AG08395 (cell line): ENCODE measurements at places on chromosomes 1 and 21.

DNA sequence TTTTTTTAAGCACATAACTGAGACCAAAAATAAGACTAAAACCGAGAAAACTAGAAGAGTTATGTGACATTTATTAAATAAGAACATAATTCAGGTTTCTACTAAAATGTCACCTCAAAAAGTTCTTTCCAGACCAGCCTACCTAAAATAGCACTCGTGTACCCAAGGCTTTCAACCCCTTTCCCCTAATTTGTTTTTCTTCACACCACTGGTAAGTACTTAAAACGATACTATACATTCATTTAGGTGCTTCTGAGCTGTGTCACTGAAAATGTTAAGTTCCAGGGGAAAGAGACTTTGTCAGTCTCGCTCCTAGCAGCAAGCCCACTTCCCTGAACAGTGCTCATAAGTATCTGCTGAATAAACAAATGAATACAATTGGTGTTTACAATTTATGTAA, 6.8 kb downstream of the RRAGC start:
- no peak for DNase-seq

DNA sequence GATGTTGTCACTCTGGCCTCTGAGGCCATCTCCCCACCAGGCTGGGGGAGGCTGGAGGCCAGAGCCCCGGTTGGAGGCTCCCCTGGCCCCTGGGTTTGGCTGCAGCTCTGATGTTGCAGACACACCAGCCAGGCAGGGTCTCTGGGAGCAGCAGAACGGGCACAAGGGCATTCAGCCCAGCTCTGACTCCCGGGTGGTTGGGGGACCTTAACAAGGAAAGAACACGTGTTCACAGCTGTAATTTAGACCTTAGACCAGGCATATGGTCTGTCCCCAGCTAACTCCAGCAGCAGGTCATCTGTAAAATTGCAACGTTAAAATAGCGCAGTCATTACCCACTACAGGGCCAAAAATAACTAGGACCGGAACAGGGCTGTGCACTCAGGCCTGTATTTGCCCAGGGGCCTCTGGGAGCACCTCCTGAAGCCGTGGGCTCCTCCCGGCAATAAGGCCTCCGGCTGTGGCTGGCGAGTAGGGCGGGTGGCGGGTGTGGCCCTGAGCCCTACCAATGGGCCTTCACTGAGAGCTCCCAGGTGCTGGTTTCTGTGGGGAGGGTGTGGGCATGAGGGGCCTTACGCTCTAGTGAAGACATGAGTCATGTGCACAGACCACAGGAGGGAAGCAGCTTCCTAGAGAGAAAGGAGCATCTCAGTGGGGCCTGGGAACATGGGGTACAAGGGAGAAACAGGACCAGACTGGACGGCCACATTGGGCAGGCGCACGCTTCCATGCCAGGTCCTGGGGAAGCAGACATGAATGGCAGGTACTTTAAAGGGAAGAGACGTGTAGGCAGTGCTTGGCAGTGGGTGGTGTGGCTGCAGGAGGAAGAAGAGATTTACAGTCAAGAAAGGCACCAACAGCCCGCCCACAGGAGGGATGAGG, 6.1 kb downstream of the LDLRAP1 start:
- no peak for DNase-seq

DNA sequence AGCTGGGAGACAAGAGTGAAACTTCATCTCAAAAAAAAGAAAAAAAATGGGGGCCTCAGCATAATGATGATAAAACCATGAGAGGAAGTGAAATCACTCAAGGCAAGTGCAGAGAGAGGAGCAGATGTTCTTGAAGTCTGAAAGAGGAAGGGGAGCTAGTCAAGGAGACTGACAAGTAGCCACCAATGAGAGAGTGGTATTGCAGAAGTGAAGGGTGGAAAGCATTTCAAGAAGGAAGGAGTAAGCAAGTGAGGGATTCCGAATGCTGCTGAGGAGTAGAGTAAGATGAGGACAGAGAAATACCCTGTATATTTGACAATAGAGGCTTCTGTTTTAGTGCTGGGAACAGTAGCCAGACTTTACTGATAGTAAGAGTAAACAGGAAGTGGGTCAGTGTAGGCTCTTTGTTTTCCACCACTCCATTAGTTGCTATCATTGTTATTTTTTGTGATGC, 2.9 kb downstream of the TATDN3 start:
- no peak for DNase-seq

DNA sequence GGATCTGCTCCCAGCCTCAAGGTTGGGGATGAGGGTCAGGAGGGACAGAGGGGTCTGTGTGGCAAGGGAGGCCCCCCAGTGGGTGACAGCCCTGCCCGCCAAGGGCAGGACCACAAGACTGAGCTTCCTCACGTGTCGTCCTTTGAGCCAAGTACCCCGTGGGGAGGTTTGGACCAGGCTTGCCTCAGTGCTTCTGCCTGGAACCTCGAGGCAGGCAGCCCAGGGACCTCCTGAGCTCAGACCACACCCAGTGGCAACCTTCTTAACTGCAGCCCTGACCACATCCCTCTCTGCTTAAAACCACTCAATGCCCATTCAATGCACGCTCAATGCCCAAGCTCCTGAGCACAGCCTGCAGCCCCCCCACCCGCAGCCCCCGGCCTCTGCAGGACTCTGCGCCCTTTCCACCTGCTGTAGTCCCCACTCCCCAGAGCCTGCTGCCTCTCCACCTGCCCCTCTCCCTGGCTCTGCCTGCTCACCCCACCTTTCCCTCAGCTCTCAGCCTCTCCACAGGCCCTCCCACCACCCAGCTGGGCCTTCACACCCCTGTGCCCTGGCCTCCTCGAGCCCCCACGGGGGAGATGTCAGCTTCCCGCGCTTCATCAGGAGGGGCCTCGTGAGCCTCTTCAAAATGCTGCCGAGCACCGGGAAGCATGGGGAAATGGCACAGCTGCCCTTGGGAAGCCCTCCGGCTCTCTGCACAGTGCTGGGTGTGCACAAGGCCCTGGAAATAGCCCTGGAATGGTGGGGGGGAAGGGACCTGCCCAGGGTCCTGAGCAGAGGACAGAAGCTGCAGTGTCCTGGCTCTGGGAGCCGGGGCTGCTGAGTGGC, 129.3 kb upstream of the VAMP3 start:
- DNase-seq = no peak

GRCh38 chr1:230299191-230300006, 126.7 kb downstream of the PGBD5 start:
- DNase-seq = no peak

DNA sequence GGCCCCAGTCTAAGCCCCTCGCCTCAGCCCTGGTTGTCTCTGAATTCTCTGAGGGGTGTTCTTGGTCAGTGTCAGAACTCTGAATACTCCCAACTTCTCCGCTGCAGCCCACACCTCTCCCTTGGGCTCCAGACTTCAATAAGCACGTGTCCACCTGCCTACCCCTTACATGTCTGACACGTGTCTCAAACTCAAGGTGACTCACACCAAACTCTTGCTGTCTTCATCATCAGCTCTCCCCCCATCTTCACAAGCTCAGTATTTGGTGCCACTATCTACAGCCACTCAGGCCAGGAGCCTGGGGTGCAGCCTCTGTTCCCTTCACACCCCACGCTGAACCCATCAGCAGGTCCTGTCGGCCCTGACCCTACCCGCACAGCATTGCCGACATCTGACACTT, 18.8 kb upstream of the UBXN10 start:
- no peak for DNase-seq

- DNase-seq = no peak
Observed at GRCh38 chr21:32521736-32522355, 63.5 kb downstream of the TCP10L start.

DNA sequence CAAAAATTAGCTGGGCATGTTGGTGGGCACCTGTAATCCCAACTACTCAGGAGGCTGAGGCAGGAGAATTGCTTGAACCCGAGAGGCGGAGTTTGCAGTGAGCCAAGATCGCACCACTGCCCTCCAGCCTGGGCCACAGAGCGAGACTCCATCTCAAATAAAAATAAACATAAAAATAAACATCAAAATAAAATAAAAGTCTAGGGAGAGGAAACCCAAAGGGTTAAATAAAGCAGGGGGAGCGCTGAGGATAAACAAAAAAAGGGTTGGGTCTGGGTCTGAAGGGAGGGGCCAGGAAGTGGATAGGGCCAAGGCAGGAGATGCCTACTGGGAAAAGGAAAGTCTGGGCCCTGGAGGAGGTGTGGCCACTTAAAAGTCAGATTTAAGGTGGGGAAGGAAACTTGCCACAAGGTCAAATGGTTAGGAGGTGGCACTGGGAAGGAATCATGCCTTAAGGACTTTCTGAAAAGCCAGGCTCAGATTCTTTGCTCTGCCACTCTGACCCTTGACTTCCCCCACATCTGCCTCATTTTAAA, 150.0 kb downstream of the ADSS2 start:
- no peak for DNase-seq

DNA sequence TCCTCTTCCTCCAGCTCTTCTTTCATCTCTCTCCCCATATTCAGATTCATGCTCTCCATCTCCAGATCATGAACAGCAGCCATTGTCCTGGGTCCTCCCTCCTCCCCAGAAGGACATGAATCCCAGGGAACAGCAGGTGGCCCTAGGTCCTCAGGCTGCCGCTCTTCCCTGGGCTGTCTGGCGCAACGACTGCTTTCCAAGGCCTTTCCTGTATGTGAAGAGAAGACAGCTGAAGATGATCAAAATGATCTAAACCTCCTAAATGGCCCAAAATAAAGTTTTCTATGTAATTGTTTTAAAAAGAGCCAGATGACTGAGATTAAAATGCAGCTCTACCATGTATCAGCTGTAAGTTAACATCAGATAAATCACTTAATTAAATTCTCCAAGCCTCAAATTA, 22.5 kb downstream of the RHBDL2 start:
- DNase-seq = peak; percentile 19

GRCh38 chr1:17591814-17592430, 52.4 kb downstream of the ARHGEF10L start:
- DNase-seq = no peak

DNA sequence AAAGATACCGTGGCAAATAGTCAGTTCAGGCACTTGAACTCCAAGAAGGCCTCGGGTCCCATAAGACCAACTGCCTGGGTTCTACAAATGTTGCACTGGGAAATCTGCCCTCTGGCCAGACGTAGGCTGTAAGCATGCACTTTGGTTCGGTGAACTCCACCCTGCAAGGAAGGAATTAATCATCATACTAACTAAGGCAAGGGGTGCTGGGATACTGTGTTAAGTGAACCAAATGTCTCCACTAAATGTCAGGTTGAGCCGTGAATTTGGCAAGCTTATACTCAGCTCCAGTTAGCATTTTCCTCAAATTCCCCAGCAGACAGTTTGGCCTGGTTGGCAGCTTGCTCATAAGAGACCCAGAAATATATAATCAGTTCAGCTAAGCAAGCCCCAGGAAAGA, 385.9 kb downstream of the GPATCH2 start:
- DNase-seq = no peak

- no peak for DNase-seq
Observed at GRCh38 chr1:188669728-188670382, 1807.8 kb downstream of the BRINP3 start.

- no peak for DNase-seq
Observed at GRCh38 chr1:161351482-161351881, 16.2 kb downstream of the CFAP126 start.

DNA sequence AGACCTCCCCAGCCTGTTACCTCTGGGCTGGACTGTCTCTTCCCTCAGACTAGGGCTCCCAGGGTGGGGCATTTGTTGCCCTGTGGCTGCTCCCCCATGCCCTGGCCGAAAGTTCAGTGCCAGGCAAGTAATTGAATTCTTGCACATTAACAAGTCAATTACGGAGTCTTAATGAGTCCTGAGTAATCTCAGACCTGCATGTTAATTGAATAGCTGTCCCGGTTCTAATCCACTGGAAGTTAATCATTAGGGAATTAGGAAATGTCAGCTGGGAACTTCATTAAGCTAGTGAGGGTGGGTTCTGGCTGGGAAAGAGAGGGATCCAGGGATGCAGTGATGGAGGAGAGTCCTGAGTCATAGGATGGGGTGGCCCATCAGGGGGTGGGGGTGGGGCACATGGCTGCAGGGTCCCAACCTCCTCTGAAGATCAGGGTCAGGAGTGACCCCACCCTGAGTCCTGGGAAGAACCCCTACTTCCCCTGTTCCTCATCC, 47.1 kb upstream of the CSF3R start:
- DNase-seq = no peak

- DNase-seq = no peak
Observed at GRCh38 chr21:38443110-38443509, 55.2 kb downstream of the ERG start.

DNA sequence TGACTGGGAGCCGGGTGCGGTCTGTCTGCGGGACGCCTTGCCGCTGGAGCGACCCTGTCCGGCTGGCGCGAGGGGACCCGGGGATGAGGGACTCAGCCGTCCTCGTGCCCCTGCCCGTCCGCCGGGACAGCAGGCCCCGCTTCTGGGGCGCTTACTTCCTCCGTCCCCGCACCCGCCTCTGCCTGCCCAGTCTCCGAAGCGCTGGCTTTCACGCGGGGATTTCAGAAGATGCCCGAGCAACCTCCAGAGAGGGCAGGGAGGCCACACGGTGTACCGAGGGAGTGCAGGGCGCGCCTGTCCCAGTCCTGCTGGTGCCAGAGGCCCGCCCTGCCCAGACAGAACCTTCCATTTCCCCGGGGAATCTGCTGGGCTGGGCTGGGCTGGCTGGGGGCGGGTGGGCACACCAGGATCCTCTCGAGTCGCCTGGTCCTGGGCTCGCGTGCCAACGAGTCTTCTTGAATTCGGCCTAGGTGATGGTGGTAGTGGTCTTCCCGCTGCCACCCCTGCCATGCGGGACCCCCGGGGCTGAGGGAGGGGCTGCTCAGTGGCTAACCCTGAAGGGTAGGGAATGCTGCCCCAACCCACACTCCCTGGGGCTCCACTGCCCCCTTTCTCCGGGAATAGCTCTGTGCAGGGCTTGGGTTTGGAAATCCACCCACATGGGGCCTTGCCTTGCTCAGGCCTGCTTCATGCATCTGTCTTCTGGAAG, 2.5 kb upstream of the TRPM2 start:
- no peak for DNase-seq

GRCh38 chr1:154772056-154772455, 98.0 kb downstream of the KCNN3 start:
- no peak for DNase-seq

DNA sequence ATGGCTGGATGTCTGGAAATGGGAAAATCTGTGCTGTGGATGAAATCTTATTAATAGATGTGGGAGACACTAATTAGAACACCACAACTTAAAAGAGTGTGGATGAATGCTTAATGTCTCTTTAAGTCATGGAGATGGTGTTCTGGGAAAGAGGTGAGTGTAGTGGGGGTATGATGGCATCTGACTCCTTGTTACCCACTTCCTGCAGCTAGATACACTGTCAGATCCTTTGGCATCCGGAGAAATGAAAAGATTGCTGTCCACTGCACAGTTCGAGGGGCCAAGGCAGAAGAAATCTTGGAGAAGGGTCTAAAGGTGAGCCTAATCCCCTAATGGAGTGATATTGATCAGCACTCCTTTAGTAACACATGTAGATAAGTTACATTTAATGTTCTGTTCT, 2.0 kb downstream of the RPL11 start:
- DNase-seq = no peak

- peak; percentile 88 for DNase-seq
Observed at GRCh38 chr1:79899914-79900313, 893.4 kb upstream of the ADGRL4 start.
